ENCODE measurements at places on chromosomes 3 and 15.

DNA sequence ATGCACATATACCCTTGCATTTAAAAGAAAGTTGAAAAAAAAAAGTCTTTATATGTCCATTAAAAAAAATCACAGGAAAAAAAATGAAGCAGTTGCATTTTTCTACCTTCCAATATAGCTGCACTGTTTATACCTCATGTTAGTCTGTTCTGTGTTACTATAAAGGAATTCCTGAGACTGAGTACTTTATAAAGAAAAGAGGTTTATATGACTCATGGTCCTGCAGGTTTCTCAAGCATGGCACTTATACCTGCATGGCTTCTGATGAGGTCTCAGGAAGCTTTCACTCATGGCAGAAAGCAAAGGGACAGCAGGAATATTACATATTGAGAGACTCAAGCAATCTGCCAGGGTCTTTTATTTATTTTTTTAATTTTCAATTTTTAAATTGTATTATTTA is 277.2 kb upstream of the BCHE start:
- peak; percentile 38 for DNase-seq

GRCh38 chr15:99228120-99228770 is 21.1 kb downstream of the TTC23 start:
- no peak for DNase-seq

- DNase-seq = no peak
Observed at GRCh38 chr3:128814060-128814459, 65.4 kb upstream of the ACAD9 start.

DNA sequence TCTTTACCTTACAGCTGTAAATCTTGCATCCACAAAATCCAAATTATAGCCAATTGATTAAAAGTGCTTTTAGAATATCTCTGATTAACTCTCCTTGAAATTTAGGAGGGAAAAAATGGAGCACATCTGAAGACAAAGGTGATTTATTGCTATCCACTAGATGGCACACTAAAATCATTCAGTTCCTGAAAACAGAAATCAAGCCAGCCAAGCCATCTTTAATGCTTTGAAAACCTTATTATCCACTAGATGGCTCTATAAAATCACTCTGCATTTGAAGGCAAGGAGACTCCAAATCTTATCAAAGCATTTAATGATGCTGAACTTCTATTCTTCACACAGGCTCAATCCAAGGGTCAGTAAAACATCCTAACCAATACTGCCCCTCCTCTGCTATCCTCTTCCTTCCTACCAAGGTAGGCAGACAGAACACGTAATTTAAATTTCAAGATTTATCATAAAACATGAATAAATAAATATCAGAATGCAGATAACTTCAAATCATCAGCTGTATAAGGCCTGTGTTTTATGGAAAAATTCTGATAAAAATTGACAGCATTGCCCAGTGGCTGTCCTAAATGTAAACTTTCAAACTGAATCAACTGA is 48.4 kb downstream of the GOLIM4 start:
- DNase-seq = peak; percentile 86

DNA sequence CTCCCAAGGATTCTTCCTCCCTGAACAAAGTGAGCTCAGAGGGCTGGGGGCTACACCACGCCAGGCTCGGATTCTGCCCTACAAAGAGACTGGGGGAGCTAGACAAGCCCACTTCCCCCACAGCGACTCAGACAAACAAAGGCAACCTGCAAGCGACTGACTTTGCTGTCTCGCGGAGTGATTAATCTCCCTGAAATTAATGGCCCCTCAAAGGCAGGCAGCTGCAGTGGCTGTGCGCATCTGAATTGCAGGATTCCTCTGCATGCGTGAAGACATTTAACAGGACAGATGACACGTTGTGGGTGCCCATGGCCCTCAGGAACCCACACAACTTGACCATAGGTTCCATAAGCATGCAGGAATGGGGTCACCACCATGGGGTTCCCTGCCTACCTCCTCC is 18.4 kb downstream of the CTXND1 start:
- DNase-seq = no peak

DNA sequence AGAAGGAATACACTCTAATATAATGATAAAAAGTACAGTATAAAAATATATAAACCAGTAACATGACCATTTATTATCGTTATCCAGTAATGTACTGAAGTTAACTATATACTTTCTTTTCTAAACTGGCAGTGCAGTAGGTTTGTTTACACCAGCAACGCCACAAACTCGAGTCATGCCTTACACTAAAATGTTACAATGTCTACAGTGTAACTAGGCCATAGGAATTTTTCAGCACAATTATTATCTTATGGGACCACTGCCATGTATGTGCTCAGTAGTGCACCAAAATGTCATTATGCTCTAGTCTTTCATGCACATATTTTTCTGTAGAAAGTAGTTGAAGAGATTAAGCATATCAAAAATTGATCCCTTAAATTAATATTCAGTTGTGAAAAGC is 609.8 kb upstream of the BCHE start:
- no peak for DNase-seq

DNA sequence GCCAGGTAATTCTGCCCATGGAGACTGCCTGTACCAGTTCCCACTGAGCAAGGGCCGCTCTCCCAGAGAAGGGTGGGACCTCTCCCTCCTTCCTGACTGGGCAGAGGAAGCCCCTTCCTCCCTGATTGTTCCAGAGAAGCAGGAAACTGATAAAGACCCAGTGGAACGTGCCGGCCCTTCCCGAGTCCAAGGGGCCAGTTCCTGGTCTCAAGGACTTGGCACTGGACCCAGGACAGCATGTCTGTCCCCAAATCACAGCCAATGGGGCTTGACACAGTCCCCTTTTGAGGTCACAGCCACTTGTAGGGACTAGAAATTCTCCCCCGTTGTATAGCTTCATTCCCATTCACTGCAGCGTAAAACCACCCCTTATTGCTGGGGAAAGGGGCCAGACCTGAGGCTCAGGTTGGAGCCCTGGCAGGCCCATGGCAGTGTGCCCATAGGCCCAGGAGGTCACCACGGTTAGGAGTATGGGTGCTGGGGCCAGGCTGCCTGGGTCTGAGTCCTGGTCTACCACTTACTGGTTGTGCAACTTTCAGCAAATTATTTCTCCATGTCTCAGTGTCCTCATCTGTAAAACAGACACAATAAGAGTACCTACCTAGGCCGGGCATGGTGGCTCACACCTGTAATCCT is 18.1 kb downstream of the CSRNP1 start:
- DNase-seq = no peak

GRCh38 chr3:43960448-43960840 is 269.7 kb downstream of the ABHD5 start:
- DNase-seq = no peak

DNA sequence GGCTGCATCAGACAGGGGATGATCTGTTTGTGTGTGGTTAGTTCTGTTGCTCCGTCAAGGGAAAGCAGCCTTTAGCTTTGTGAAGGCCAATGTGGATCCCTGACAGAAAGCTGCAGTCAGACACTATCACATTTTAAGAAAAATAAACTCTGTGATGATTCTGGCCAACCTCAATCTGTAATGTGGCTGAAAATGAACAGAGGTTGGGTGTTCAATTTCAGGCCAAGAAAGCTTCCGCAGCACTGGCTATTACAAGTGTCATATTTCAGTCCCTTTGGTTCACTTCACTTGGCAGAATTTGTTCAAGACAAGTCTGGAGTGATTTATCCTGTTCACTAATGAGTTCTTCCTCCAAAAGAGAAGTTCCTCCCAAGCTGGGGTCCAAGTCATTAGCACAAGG is 571.8 kb upstream of the IL12A start:
- no peak for DNase-seq

- DNase-seq = no peak
Observed at GRCh38 chr15:31153531-31153930, 52.0 kb upstream of the TRPM1 start.

GRCh38 chr3:2535206-2535605 is 436.5 kb downstream of the CNTN4 start:
- DNase-seq = no peak

DNA sequence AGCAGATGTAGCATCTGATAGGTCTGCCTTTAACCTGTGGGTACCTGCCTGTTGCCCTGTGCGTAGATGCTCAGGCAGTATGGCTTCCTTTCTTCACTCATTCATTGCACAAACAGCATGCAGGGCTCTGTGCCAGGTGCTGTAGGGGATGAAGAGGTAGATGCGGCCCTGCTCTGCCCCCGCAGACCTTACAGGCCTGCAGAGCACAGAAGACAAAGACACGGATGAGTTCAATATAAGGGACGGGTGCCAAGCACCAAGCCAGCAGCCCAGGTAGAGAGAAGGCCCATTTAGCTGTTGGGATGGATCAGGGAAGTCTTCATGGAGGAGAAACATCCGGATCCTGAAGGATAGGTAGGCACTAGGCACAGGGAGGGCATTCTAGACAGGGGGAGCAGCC is 69.4 kb downstream of the AAGAB start:
- no peak for DNase-seq

DNA sequence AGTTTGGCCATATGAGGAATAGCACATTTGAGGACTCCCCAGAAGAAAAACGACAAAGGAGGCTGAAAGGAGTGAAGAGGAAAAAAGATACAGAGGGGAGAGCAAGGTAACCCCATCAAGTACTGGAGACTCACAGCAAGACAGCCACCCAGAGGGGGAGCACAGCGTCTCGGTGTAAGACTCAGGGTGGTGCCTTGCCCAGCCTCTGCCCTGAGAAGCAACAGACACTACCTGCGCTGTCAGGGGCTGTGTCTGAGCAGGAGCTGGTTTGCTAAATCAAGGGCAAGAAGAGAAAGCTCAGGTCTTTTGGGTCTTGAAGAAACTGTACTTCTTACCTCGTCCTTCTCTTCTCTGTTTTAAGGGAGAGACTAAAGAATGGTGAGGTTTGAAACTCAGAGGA is 27.9 kb downstream of the FBXO45 start:
- DNase-seq = no peak

DNA sequence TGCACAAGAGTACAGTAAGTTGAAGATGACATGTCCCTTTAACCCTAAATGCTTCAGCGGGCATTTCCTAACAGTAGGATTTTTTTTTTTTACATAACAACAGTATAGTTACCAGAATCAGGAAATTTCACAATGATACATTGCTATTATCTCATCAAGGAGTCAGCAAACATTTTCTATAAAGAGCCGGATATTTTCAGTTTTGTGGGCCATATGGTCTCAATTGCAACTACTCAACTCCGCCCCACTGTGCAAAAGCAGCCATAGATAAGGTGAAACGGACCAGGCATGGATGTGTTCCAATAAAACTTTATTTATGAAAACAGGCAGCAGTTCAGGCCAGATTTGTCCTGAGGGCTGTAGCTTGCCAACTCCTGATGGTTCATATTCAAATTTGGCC is 130.6 kb downstream of the SMAD6 start:
- no peak for DNase-seq

DNA sequence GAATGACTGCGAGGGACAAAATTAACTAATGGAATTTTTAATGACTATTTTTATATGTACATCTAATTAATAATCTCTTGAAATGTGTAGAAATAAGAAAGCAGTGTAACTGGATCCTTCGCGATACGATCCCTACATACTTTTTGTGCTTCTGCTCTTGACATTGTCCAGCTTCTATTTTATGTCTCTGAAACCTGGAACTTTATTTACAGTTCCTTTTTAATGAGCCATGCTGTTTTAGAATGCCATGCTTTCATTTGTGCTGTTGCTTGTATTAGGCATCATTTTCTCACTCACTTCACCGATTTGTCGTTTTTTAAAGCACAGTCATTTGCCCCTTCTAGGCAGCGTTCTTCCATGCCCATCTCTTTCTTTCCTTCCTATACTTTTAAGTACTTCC is 301.3 kb downstream of the EDEM1 start:
- no peak for DNase-seq

GRCh38 chr3:131526801-131527347 is 24.1 kb upstream of the MRPL3 start:
- DNase-seq = no peak

- DNase-seq = no peak
Observed at GRCh38 chr3:114904633-114905032, 242.5 kb downstream of the ZBTB20 start.

GRCh38 chr15:42919799-42920518 is 619 bp downstream of the TTBK2 start:
- peak; percentile 58 for DNase-seq

DNA sequence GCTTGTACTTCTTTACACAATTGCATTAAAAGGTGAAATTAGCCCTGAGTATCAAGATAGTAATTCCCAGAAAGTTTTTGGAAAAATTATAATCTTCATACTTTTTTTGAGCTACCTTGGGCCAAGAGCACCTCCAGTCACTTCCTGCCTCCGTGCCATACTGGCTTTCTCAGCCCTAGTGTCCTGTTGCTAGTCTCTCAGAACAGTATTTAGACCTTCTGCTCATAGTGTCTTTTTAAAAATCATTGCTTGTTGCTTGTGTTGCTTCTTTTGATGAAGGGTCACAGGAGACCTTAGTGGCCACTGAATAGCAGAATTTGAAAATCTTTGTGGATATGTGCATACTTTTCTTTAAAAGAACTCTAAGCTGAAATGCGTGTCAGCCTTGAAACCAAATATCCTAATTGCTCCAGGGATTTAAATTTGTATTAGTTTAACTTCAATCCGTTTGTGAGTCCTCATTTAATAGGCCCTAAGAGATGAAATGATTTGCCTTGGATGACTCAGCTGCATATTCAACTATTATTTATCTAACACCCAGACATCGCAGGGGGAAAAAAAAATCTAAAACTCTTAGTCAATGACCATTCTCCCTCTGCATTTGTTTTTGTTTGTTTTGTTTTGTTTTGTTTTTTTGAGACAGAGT is 29.1 kb upstream of the LXN start:
- peak; percentile 32 for DNase-seq

DNA sequence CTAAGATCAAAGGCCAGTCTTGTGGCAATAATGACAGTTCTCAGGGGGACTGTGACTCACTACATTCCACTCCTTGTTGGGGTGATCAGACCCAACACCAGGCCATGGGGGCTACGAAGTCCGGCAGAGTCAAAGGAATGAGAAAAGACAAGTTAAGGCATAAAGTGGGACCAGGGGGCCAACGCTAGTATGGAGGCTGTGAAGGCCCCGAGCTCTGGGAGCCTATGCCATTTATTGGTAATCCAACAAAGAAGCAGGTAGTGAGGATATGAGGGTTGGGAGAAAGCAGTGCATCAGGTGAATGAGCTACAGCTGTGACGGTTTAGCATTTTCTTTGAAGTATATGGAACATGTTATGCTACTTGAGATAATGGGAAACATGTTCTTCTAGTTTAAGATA is 104.4 kb upstream of the C2CD4B start:
- DNase-seq = no peak

- DNase-seq = no peak
Observed at GRCh38 chr15:57217778-57218598, 158.3 kb upstream of the CGNL1 start.

DNA sequence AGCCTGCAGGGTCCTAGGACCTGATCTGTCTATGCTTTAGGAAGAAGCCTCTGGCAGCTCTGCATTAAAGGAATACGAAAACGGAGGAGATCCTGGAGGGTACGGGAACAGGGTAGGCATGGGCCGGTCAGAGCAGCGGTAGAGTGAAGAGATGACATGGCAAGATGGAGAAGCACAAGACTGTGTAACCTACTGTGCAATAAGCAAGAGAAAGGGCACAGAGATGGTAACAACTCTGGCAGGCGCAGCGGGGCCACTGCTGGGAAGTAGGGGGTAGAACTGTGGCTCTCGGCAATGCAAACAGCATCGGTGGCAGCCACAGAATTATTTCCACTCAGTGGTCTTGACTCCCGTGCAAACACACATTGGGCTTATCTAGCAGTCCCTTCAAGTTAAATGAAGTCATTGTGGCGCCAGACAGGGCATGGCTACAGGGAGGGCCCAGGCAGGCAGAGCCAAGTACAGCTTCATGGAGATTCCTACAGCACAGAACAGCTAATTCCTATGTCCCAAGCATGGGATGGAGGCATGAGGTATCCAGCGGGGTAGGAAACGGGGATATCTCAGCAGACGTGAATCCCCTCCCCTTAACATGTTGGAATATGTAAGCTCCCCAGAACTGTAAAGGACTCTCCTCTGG is 28.8 kb downstream of the WHAMM start:
- no peak for DNase-seq

GRCh38 chr15:69533522-69533921 is 80.9 kb downstream of the RPLP1 start:
- no peak for DNase-seq

Data from bronchial epithelial cell (primary cell).